Right lobe of liver (tissue), 6 donors: ENCODE measurements at places on chromosomes 12 and 14. TPM values are rescaled to one million over a fixed set of nuclear protein-coding genes. Genes with fewer than 3 reads are reported as not detected.

The DNAJC22 gene
- total RNA-seq = 36.5 TPM

The EEA1 gene
- 16.4 TPM for total RNA-seq

The TOMM20L gene
- not detected for total RNA-seq

The RNASE2 gene
- 1.1 TPM for total RNA-seq

The LGR5 gene
- 0.25 TPM for total RNA-seq

The TAS2R14 gene
- 2.2 TPM for total RNA-seq

- DNase-seq = no peak
These were observed 217.1 kb downstream of the CHST11 start for GRCh38 chr12:104673696-104674482.

DNA sequence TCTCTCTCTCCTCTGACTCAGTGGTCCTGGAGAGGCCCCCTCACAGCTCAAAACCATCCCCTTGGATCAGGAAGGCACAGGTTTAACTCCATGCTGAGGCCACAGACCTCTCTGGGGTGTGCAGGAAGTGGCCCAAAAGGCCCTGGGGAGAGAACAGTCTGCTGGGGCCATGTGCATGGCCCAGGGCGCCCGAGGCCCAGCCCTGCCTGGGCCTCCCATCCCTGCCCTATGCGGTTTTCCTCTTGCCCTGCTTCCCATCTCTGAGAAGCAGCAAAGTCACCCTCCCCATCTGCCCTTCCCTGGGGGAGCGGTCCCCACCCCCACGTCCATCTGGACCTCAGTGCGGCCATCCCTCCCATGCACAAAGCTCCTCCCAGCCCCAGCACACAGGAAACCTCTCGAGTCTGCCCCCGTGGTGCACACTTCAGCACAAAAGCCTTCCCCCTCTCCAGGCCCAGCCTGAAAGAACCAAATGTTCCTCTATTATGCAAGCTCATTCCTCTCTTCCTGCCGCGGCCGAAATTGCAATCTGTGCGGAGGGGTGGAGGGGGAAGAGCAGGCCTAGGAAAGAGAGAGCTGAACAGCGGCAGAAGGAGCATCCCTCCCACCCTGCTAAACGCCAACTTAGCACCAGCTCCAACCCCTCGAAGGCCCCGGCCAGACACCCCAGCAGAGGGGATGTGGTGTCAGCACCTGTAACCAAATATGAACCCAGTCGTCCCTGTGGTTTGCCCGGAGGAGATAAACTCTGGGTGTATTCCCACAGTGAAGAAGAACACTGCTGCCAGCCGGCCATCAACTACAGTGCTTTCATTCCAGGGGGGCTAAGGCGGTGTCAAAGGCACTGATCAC lies 108.5 kb downstream of the SCARB1 start:
- DNase-seq = peak; percentile 86

- DNase-seq = peak; percentile 65
These were observed 14.3 kb downstream of the DEGS2 start for GRCh38 chr14:100144996-100145646.

DNA sequence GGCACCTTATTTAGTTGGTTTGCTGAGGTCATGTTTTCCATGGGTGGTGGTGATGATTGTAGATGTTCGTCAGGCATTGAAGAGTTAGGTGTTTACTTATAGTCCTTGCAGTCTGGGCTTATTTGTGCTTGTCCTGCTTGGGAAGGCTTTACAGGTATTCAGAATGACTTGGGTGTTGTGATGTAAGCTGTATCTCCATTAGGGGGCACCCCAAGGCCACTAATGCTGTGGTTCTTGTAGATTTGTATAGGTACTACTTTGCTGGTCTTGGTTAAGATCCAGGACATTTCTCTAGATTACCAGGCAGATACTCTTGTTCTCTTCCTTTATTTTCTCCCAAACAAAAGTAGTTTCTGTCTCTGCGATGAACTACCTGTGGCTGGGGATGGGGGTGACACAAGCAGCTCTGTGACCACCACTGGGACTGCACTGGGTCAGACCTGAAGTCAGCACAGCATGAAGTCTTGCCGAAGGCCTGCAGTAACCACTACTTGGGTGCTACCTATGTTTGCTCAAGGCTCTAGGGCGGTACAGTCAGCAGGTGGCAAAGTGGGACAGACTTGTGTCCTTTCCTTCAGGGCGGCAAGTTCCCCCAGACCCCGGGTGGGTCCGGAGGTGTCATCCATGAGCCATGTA lies 35.8 kb upstream of the FBXO33 start:
- DNase-seq = no peak

- no peak for DNase-seq
These were observed 116.4 kb upstream of the LRFN5 start for GRCh38 chr14:41490323-41490722.

- DNase-seq = no peak
These were observed 286.6 kb upstream of the RGS6 start for GRCh38 chr14:71645656-71646055.

DNA sequence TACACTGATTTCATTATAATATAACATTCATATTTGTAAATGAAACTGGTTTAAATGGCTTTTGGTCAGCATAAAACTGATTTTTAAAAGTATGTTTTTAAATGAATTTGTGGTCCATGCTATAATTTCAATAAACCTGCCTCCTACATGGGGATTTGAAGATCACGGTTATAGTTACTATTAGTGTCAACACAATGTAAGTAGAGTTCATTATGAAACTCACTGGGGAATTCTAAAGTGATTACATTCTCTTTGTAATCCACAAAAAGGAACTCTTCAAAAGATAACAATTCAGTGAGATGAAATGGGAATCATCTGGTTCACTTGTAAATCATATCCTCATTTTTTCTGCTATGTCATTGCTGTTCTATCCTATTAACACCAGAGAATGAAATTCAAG lies 204.5 kb upstream of the G2E3 start:
- DNase-seq = no peak

- DNase-seq = no peak
These were observed 73.7 kb downstream of the CIT start for GRCh38 chr12:119803381-119803791.

DNA sequence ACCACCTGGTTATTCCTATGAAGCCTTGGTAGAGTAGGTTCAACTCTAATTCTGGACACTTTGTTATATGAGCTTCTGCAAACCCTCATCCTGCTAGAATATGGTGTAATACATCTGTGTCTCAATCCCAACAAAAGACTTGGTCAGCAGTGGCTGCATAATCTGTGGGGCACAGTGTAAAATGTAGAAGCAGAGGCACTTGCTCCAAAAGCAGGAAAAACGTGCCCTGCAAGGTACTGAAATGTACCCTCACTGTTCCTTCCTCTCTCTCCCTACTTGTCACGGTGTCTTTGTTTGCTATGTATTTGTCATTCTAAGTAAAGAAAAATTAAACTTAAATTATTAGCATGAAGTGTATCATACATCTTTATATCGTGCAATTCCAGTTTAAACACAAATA lies 267.9 kb downstream of the BCL11B start:
- no peak for DNase-seq

DNA sequence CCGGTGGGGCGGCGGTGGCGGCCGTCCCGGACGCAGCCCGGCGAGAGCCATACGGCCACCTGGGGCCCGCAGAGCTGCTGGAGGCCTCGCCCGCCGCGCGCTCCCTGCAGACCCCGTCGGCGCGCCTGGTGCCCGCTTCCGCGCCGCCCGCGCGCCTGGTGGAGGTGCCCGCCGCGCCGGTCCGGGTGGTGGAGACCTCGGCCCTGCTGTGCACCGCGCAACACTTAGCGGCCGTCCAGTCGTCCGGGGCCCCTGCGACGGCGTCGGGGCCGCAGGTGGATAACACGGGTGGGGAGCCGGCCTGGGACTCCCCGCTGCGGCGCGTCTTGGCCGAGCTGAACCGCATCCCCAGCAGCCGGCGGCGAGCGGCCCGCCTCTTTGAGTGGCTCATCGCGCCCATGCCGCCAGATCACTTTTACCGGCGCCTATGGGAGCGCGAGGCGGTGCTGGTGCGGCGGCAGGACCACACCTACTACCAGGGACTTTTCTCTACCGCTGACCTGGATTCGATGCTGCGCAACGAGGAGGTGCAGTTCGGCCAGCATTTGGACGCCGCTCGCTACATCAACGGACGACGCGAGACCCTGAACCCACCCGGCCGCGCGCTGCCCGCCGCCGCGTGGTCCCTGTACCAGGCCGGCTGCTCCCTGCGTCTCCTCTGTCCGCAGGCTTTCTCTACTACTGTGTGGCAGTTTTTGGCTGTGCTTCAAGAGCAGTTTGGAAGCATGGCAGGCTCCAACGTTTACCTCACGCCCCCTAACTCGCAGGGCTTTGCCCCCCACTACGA lies 716 bp downstream of the RIOX1 start:
- DNase-seq = peak; percentile 82

GRCh38 chr12:112353393-112353792 lies 28.8 kb downstream of the HECTD4 start:
- no peak for DNase-seq

DNA sequence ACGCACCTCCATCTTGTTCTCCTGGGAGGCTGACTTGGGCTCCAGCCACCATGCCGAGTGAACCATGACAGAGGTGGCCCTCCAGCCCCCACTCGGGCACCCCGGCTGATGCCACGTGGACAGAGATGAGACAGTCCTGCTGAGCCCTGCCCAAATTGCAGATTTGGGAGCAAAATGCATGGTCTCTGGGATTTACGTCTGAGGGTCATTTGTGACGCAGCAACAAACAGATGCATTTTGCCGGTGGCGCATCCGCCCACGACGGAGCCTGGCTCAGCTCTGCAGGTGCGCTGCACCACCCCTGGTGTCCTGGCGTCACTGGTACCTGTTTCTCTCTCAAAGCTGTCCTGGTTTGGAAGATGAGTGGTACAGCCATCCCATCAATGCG lies 31.1 kb upstream of the INF2 start:
- no peak for DNase-seq

DNA sequence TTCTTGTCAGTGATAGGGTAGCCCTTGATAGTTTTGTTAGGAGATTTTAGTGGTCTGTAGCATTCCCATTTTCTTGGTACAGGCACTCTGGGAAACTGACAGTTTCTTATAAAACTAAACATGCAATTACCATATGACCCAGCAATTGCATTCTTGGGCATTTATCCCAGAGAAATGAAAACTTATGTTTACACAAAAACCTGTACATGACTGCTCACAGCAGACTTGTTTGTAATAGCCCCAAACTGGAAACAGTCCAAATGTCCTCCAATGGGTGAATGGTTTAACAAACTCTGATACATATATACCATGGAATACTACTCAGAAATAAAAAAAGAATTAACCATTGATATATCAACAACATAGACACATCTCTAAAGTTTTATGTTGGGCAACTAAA lies 75.5 kb downstream of the BORCS5 start:
- no peak for DNase-seq

DNA sequence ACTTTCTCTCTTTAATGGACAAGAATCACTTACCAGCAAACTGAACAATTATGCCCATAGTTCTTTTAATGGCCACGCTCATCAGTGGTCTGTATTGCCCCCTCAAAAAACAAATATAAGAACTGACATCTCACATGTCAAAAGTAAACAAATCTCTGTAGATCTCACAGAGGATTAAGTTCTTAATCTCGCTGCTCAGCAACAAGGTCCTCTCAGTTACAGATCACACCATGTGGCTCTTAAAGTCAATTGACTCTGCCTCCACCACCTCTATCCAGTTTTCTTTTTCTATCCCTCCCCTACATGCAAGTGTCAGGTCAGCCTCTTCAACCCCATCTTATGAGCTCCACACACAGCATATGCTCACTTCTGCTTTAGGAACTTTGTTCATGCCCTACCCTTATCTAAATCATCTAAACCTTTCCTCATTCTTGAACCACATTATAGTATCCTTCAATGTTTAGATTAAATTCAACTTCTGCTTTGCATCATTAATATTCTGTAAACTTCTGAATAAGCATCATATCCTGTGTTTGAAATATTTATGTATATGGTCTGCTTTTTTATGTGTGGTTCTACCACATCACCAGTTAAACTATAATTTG lies 7.2 kb downstream of the ADAM20 start:
- DNase-seq = no peak

DNA sequence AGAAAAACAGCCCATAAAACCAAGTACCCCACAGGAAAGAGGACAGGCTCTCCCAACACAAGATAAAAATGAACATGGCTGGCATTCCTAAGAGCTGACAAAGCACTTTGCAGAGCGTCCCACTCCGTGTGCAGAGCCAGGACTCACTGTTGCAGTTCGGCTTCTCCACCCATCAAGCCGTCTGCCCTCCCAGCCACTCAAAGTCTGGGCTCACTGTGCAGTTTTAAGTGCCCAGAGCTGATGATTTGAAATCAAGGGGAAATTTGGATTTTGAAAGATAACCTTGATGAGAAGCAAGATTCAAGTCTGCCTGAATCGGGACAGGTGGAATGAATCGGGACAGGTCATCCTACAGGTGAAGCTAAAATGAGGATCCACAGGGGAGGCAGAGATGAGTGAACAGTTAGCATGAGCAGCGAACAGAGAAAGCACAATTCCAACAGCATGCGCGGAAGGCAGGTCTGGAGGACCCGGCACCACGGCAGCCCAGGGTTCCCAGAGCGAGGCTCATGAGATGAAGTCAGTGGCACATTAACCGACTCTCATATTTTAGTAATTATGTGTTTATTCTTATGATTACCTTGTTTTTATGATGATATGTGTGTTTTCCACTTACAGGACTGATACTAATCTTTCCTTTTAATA lies 39.8 kb upstream of the GPR68 start:
- DNase-seq = no peak

DNA sequence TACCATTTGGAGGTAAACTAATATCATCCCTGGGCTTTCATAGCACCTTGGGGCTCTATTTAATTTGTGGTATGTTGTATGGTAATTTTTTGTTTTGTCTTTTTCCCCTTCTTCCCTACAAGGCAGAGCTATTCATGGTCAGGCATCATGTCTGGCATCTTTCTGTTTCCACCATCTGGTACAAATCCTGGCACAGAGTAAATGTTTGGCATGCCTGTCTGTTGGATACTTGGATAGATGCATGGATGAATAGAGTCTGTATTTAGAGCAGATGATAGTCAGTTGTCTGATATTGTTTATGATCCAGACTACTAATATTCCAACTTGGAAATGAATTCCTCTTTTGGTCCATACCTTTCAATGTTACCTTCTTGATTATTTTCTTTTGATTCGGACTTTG lies 139.8 kb downstream of the NEDD1 start:
- no peak for DNase-seq

- no peak for DNase-seq
These were observed 24.3 kb downstream of the CNOT2 start for GRCh38 chr12:70267550-70267949.

DNA sequence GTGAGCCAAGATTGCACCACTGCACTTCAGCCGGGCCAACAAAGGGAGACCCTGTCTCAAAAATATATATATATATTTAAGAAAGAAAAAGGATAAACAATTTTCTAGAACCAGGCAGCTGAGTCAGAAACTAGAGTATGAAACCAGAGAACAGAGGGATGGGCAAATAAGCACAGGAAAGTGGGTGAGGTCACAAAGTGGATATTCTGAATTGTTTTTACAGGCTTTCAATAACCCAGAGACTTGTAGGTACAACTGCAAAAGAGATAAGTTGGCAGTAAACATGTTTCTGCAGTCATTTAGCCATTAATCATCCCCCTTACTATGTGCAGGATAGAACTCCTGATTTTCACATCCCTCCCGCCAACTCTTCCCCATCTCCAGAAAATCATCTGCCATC lies 94.2 kb downstream of the BTG1 start:
- no peak for DNase-seq
